Activated naive CD8-positive, alpha-beta T cell treated with anti-CD3 and anti-CD28 coated beads for 36 hours (primary cell): ENCODE measurements at places on chromosomes 7 and 10.
A peak's percentile ranks its signal among the peaks of the same experiment; 100 is the strongest.

DNA sequence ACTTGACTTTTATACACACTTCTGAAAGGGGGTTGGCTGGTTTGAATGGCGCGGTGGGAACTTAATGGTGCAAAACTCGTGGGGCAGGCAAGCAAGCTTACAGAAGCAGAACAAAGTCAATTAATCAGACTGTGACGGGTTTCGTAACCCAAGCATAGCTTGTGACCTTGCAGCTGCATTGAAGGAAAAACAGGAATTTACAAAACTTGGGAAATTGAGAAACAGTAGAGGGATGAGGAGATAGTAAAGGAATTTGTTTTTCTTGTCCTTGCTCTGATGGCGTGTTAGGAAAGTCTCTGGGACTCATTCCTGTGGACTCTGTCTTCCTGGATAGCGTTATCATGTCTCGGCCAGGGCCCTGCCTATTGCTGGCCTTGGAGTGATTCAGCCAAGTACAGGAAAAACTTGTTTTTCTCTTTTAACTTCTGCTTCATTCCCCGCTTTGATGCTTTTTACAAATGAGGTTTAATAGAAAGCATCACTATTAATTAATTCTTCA lies 220.0 kb upstream of the KCND2 start:
- DNase-seq: no peak
- H3K4me1 ChIP-seq: no peaks in the 10 kb centered on the region
- no peak overlapping the region for H3K27ac ChIP-seq
- no peaks in the 10 kb centered on the region for H3K27me3 ChIP-seq
- no peaks in the 10 kb centered on the region for H3K36me3 ChIP-seq
- H3K4me3 ChIP-seq: no peak overlapping the region

DNA sequence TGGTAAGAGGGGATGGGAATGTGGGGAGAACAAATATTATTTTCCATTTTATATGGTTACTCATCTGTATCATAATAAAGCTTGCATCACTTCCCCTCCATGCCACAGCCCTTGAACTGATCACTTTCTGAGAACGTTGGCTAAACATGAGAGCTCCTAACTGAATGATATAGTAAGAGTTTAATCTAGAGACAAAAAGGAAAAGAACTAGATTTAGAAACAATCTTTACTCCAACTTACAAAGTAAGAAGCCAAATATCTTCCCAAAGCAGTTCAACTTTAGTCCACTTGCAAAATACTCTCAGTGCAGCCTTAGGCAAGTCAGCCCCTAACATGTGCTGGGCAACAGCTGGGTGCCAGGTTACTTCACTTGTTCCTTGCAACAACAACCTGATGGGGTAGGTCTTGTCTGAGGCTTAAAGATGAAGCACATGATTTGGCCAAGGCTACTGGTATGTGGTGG lies 20.3 kb downstream of the SMURF1 start:
- H3K27ac ChIP-seq: peak overlapping the region; percentile 39
- no peak overlapping the region for H3K4me3 ChIP-seq
- no peaks in the 10 kb centered on the region for H3K27me3 ChIP-seq
- H3K4me1 ChIP-seq: peaks cover 34% of the 10 kb centered on the region
- H3K36me3 ChIP-seq: peaks cover 29% of the 10 kb centered on the region

DNA sequence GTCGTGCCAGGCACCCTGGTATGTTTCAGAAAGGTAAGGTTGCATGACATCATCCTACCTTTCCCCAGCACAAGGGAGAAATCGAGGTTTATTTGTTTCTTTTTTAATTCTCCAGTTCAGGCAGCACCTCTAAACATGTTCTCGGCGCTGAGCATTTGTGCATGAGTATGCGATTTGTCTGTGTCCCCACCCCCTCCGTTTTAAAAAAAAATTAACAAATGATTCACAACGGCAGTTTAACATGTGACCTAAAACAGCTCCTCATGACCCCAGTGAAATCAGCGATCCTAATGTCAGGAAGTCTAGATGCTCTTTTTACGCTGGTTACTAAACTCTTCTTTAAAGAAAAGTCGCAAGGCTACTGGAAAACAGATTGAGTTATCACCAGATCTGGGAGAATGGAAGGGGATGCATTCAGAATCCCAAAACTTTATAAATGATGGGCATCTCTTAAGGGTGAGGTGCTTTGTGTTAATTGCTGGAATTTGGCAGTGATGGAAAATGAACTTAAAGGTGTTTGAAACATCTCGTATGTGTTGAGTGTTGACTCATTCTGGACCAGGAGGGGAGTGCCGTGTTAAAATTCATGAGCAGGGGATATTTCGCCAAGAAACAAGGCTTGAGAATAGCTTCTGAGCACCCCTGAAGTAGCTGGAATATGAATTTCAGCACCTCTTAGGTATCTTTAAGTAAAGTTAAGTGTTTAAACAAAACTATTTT lies 106.8 kb upstream of the PDCD4 start:
- H3K27ac ChIP-seq: peak overlapping the region; percentile 9
- H3K4me3 ChIP-seq: no peak overlapping the region
- no peak for DNase-seq
- H3K27me3 ChIP-seq: no peaks in the 10 kb centered on the region
- H3K36me3 ChIP-seq: no peaks in the 10 kb centered on the region

GRCh38 chr7:6078548-6078947 lies 47.4 kb downstream of the ANKRD61 start:
- no peak overlapping the region for H3K27ac ChIP-seq
- no peak overlapping the region for H3K4me3 ChIP-seq
- no peaks in the 10 kb centered on the region for H3K27me3 ChIP-seq

- H3K4me3 ChIP-seq: no peak overlapping the region
- no peaks in the 10 kb centered on the region for H3K36me3 ChIP-seq
- H3K4me1 ChIP-seq: peaks cover 13% of the 10 kb centered on the region
- DNase-seq: no peak
- no peak overlapping the region for H3K27ac ChIP-seq
- H3K27me3 ChIP-seq: peaks cover 11% of the 10 kb centered on the region
These were observed 242.6 kb downstream of the DNAJB6 start for GRCh38 chr7:157579425-157579824.
